ENCODE measurements at places on chromosomes 3 and 15.
A peak's percentile ranks its signal among the peaks of the same experiment; 100 is the strongest.

GRCh38 chr15:78363381-78363734, 23.2 kb downstream of the CRABP1 start:
- H3K27ac ChIP-seq = no peak overlapping the region
- H3K36me3 ChIP-seq = no peaks in the 10 kb centered on the region
- H3K27me3 ChIP-seq = no peaks in the 10 kb centered on the region
- H3K4me3 ChIP-seq = no peak overlapping the region

DNA sequence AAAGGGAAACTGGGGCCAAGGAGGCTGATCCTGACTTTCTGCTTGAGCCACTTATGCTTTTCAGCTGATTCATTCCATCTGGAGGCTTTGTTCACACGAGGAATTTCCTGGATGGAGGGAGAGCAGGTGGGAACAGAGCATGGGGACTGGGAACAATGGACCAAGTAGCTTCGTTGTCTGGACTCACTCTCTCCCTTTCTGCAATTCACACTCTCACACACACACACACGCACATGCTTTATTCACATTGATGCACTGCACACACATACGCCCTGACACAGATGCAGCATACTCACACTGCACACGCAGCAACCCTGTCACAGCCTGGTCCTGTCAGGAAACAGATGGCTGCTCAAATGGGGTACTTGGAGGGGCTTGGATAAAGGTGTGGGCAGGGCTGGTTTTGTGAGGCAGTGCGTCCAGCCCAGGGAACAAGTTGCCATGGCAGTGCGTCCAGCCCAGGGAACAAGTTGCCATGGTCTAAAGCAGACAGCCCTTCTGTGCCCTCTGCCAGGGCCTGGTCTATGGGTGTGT, 19.8 kb upstream of the CHCHD6 start:
- no peaks in the 10 kb centered on the region for H3K36me3 ChIP-seq
- H3K4me1 ChIP-seq = no peaks in the 10 kb centered on the region
- peaks cover 3% of the 10 kb centered on the region for H3K27me3 ChIP-seq
- DNase-seq = no peak

- peaks cover 19% of the 10 kb centered on the region for H3K4me1 ChIP-seq
- peak overlapping the region; percentile 94 for H3K27ac ChIP-seq
- no peaks in the 10 kb centered on the region for H3K27me3 ChIP-seq
- peak overlapping the region; percentile 87 for H3K4me3 ChIP-seq
- peaks cover 24% of the 10 kb centered on the region for H3K36me3 ChIP-seq
- peak; percentile 63 for DNase-seq
Measured at GRCh38 chr15:90902040-90902839, 862 bp upstream of the MAN2A2 start.

- DNase-seq = no peak
- no peaks in the 10 kb centered on the region for H3K36me3 ChIP-seq
- H3K27me3 ChIP-seq = peaks cover 2% of the 10 kb centered on the region
- no peaks in the 10 kb centered on the region for H3K4me1 ChIP-seq
Measured at GRCh38 chr15:27870320-27870719, 228.8 kb downstream of the OCA2 start.

- no peak overlapping the region for H3K4me3 ChIP-seq
- no peaks in the 10 kb centered on the region for H3K36me3 ChIP-seq
- H3K27me3 ChIP-seq = no peaks in the 10 kb centered on the region
- H3K27ac ChIP-seq = no peak overlapping the region
- no peaks in the 10 kb centered on the region for H3K4me1 ChIP-seq
- no peak for DNase-seq
Measured at GRCh38 chr3:29465836-29466235, 185.0 kb downstream of the RBMS3 start.

DNA sequence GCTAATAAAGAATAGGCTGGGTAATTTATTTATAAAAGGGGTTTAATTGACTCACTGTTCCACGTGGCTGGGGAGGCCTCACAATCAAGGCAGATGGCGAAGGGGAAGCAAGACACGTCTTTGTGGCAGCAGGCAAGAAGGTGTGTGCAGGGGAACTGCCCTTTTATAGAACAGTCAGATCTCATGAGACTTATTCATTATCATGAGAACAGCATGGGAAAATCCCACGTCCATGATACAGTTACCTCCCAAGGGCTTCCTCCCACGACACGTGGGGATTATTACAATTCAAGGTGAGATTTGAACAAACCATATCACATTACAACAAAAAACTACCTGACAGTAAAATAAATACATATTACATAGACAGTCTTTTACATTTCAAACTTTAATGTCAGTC, 414.9 kb downstream of the NAALADL2 start:
- H3K27ac ChIP-seq = no peak overlapping the region
- DNase-seq = no peak
- no peak overlapping the region for H3K4me3 ChIP-seq
- H3K4me1 ChIP-seq = no peaks in the 10 kb centered on the region
- no peaks in the 10 kb centered on the region for H3K27me3 ChIP-seq
- no peaks in the 10 kb centered on the region for H3K36me3 ChIP-seq

DNA sequence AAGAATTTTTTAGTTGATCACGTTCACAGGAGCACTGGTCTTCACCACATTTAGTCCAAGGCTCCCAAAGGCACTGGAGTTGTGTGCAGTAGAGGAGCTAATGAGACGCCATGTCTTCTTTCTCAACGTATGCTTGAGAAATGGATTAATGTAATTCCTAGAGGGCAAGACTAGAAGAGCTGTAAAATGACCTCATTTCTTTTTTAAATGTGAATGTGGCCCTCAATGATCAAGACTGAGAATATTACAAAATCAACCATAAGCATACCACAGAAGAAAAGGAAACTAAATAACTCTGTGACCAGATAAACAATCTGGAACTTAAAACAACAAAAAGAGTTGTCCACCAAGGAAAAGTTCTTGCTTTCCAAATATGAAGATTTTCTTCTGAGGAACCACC, 112.1 kb upstream of the THBS1 start:
- no peak for DNase-seq
- H3K36me3 ChIP-seq = no peaks in the 10 kb centered on the region
- no peak overlapping the region for H3K27ac ChIP-seq
- H3K4me3 ChIP-seq = no peak overlapping the region

DNA sequence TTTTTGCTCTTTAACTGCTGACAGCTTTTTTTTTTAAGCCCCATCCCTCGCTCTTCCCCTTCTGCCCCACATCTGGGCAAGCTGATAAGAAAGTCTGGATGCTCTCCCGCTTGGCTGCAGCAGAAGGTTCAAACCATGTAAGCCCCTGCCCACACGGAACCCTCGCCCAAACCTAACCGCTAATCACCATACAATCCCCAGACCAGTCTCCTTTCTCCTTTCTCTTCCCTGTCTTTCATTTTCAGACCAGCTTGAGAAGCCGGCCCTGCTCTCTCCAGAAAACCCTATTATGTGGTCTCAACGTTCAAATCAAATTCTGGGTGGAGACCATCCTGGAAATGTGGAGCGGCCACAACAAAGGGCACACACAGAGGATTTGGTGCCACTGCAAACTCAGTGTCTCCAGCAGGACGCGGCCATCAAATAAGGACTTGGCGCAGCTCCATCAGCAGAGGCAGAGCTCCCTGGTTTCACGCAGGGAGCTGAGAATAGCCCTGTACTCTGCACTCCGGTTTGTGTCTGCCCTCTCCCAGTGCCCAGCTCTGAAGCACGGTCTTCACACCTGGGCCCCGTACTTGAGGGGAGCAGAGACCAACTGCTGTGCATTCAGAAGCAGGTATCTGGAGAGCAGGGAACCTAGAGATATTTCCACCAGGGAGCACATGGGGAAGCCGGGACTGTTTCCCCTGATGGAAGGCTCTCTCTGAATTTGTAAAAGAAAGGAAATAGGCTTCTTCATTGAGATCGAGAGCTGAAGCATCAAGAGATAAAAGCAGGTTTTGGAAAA, 92.6 kb downstream of the XXYLT1 start:
- no peak overlapping the region for H3K4me3 ChIP-seq
- peak overlapping the region; percentile 63 for H3K27ac ChIP-seq
- peaks cover 24% of the 10 kb centered on the region for H3K4me1 ChIP-seq
- no peak for DNase-seq
